H9 (cell line): ENCODE measurements at places on chromosomes 1 and 21.

GRCh38 chr1:33712186-33712585 is 151.7 kb upstream of the HMGB4 start:
- no peak for DNase-seq

GRCh38 chr1:155999964-156000363 is 20.8 kb downstream of the SSR2 start:
- DNase-seq: no peak

DNA sequence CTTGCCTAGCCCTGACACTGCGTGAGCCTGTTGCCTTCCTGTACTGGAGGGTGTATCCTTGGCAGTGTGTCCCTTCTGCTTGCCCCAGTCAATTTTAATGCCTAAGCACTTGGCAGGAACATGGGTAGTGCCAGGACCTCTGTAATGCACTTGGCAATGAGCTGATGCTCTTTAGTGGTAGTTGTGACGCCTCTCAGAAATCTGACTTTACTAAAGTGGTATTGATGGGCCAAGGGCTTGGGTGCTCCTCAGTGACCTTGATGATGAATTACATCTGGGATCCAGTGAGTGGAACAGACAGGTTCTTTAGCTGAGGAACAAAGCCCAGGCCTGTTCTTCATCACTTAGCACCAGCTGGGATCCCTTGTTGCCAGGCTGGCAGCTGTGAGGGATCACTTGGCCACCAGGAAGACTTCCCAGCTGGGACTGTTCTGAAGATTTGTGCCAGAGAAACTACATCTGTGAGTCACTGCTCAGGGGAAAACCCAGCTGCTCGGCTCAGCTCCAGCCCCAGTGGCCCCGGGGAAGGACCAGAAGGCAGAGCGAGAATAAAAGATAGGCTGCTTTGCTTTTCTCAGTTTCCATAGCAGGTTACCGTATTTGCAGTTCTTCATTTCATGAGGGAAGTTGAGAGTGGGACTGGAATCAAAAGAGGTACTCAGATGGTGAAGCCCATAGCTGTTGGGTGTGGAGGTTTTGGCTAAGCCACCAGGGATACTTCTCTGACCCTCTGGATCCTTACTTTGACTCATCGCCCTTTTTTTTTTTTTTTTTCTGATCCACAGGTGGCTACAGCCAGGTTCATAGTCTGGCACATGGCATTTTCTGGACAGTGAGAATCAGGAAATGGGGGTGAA is 28.5 kb upstream of the KCNA2 start:
- no peak for DNase-seq

- DNase-seq: no peak
Observed at GRCh38 chr1:107653765-107654164, 311.2 kb downstream of the VAV3 start.

- no peak for DNase-seq
Observed at GRCh38 chr1:240991230-240991629, 365.8 kb downstream of the RGS7 start.

- no peak for DNase-seq
Observed at GRCh38 chr1:3172431-3173380, 103.7 kb downstream of the PRDM16 start.
